ENCODE measurements at places on chromosomes 5 and 9. TPM values are rescaled to one million over a fixed set of nuclear protein-coding genes. Genes with fewer than 3 reads are reported as not detected.
A peak's percentile ranks its signal among the peaks of the same experiment; 100 is the strongest.

DNA sequence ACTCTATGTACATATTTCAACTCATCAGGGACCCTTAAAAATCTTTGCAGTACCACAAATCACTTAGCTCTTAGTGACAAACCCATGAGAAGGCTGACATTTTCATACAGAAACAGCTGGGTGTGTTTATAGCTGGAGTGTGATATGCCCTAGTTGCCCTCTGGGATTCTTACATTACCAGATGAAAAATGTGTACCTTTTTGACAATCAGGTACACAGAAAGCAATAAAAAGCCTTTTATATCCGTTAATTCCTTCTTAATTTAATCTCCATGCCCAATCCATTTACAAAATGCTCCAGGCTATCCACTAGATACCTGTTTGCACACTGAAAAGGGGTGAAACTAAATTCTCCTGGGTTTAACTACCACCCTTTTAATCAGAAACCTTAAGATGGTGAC, 222.9 kb downstream of the KIAA0825 start:
- H3K27ac ChIP-seq = no peak overlapping the region
- H3K4me3 ChIP-seq = no peak overlapping the region
- no peaks in the 10 kb centered on the region for H3K4me1 ChIP-seq
- no peaks in the 10 kb centered on the region for H3K36me3 ChIP-seq
- H3K27me3 ChIP-seq = no peaks in the 10 kb centered on the region
- no peak for DNase-seq

DNA sequence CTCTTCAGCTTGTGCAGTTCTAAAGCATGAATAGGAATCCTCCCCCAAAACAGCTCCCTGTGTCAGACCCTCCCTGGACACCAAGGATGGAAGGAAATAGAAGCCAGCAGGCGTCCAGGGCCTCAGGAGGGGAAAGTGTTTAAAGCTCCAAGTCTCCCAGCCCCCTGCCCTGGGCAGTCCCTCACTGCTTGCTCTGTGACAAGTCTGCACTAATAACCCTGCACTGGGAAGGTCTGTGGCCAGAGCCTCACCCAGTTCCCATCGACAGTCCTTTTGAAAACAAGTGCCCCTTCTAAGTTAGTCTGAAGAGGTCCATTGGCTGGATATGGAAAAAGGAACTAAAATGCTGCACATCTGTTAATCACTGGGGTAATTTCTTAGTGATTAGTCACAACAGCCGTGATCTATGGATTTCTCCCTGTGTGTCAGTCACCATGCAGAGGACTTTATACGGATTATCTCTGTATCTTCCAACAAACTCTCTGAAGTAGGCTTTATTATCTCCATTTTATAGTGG, 195.3 kb downstream of the FBXL7 start:
- DNase-seq = no peak
- H3K4me1 ChIP-seq = no peaks in the 10 kb centered on the region
- H3K36me3 ChIP-seq = no peaks in the 10 kb centered on the region

- H3K4me3 ChIP-seq = no peak overlapping the region
- DNase-seq = no peak
- no peak overlapping the region for H3K27ac ChIP-seq
- no peaks in the 10 kb centered on the region for H3K27me3 ChIP-seq
- H3K4me1 ChIP-seq = no peaks in the 10 kb centered on the region
These were observed 43.4 kb upstream of the S1PR3 start for GRCh38 chr9:88947581-88948573.

- no peaks in the 10 kb centered on the region for H3K4me1 ChIP-seq
- no peaks in the 10 kb centered on the region for H3K36me3 ChIP-seq
- no peak for DNase-seq
- H3K27me3 ChIP-seq = no peaks in the 10 kb centered on the region
- no peak overlapping the region for H3K27ac ChIP-seq
These were observed 1600.9 kb upstream of the C9orf72 start for GRCh38 chr9:29174136-29174535.

DNA sequence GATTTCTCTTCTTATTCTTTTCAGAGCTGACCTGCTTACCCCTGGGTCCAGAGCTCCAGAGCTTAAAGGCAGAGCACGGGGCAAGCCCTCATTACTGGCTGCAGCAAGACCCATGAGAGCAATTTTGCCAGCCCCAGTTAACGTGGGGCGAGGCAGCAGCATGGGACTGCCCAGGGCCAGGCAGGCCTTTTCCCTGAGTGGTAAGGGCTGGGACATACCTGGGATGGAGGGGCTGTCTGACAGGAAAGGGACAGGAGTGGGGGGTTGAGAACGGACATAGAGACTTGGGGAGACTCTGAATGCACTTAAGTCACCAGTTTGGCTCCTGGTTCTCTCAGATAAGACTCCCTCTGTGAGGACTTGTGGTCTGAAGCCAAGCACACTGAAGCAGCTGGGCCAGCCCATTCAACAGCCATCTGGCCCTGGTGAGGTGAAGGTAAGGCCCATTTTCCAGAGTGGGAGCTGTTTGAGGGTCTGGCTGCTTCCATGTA, 26.2 kb downstream of the HMGXB3 start:
- no peak for DNase-seq
- H3K27ac ChIP-seq = no peak overlapping the region
- peaks cover 39% of the 10 kb centered on the region for H3K36me3 ChIP-seq
- H3K4me1 ChIP-seq = no peaks in the 10 kb centered on the region
- no peak overlapping the region for H3K4me3 ChIP-seq
- no peaks in the 10 kb centered on the region for H3K27me3 ChIP-seq

Gene C9orf43
- total RNA-seq = 0.84 TPM

Gene SPINK7
- not detected for total RNA-seq

- H3K36me3 ChIP-seq = no peaks in the 10 kb centered on the region
- H3K27me3 ChIP-seq = no peaks in the 10 kb centered on the region
- no peak for DNase-seq
- no peaks in the 10 kb centered on the region for H3K4me1 ChIP-seq
- H3K27ac ChIP-seq = no peak overlapping the region
These were observed 303.0 kb upstream of the PDE4D start for GRCh38 chr5:60196385-60197113.

DNA sequence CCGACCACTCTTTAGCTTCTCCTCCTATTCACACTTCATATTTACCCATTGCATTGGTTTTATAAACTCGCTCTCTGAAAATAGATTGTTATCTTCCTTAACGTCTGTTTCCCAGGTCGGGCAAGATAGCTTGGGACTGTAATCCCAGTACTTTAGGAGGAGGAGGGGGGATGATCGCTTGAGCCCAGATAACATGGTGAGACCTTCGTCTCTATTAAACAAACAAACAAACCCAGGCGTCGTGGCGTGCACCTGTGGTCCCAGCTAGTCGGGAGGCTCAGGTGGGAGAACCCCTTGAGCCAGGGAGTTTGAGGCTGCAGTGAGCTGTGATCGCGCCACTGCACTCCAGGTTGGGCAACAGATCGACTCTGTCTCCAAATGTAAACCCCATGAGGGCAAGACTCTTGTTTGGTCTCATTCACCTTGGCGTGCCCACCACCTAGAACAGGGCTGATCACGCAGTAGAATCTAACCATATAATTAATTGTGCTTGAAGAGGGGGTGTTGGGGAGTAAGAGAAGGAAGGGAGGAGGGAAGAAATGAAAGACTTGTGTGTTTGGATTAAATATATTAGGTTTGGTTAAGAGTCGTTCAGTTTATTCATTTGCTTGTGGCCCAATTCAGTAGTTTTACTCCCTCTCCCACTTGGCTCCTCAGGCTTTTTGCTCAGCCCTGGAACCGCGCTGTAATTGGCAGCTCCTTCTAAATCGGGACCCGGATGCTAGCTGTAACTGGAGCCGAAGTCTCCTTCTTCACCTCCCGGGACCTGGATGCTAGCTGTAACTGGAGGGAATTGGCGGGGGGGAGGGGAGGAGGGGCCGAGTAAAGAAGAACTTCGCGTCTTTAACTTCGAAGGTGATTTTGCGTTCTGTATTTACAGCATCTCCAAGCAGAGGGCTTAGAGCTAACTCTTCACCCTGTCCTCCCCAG, 24.9 kb downstream of the CDKN2A start:
- H3K27ac ChIP-seq = no peak overlapping the region
- H3K4me1 ChIP-seq = peaks cover 20% of the 10 kb centered on the region
- no peaks in the 10 kb centered on the region for H3K36me3 ChIP-seq
- no peak for DNase-seq
- H3K4me3 ChIP-seq = no peak overlapping the region

Gene IFNA21
- total RNA-seq = not detected

Gene SAPCD2
- total RNA-seq = 11.5 TPM

DNA sequence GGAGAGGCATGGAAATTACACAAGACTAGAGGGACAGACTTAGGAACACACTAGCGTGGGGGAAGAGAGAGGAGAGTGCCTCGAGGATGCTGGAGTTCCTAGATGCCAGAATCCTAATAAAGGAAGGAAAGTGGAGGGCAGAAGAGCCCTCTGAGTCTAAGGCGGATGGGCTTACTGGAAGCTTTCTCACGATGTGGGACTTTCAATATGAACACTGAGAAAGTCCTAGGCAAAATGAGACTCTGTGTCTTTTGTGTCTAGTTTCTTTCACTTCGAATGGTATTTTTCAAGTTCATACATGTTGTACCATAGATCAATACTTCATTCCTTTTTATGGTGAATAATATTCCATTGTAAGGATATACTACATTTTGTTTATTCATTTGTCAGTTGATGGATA, 239.4 kb downstream of the NSG2 start:
- no peaks in the 10 kb centered on the region for H3K4me1 ChIP-seq
- H3K4me3 ChIP-seq = no peak overlapping the region
- H3K36me3 ChIP-seq = no peaks in the 10 kb centered on the region
- H3K27me3 ChIP-seq = no peaks in the 10 kb centered on the region
- no peak overlapping the region for H3K27ac ChIP-seq

Gene C9orf40
- 22.0 TPM for total RNA-seq

Gene GPRIN1
- 2.7 TPM for total RNA-seq

DNA sequence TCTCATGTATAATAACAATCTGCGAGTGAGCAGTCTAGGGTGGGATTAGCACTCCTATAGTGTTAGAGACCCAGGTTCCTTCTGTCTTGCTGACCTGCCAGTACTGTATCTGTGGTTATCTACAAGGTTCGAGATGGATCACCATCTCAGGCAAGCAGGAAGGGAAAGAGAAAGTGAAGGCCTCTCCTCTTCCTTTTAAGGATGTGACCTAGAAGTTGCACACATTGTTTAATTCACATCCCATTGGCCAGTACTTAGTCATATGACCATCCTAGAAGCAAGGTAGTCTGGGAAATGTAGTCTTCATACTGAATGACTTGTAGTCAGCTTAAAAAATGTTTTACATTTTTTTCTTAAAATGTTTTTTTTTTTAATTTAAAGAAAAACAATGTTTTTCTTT, 168.6 kb downstream of the CARTPT start:
- peak overlapping the region; percentile 38 for H3K4me3 ChIP-seq
- H3K27ac ChIP-seq = no peak overlapping the region
- no peaks in the 10 kb centered on the region for H3K27me3 ChIP-seq

DNA sequence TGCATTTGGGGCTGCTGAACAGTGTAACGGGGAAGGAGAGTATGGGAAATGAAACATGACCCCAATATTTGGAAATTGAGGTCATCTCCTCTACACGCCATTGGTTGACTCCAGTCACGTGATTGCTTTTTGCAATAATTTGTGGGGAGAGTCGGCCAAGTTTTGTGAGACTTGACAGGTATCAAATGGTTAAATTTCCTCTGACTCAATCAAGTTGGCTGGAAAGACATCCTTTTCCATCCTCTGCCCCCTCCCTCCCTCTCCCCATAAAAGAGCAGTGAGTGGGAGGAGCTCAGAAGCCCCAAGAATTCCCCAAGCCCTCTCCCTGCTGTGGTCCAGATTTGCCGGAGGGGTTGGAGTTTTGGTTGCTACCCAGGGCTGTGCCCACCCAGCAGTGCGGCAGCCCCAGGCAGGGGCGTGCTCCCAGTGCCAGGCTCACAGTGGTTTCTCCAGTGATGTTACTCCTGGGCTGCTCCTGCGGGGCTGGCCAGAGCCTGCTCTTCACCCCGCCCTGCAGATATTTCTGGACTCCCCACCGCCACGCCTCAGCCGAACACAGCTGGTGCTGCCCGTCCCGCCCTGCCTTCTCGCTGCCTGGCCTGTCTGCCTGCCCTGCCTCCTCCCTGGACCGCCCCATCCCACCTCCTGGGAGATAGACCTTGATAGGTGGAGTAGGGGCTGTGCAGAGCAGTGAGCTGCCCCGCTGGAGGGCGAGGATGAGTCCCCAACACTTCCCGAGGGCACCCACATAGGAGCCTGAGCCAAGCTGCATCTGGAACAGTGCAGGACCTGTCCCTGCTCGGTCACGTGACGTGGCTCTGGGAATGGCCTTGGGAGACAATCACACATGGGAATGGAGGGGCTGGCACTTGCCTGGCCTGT, 3.4 kb downstream of the COL5A1 start:
- no peak overlapping the region for H3K27ac ChIP-seq
- H3K36me3 ChIP-seq = no peaks in the 10 kb centered on the region
- DNase-seq = no peak
- no peak overlapping the region for H3K4me3 ChIP-seq
- H3K4me1 ChIP-seq = no peaks in the 10 kb centered on the region

- H3K4me1 ChIP-seq = no peaks in the 10 kb centered on the region
- H3K27ac ChIP-seq = no peak overlapping the region
- H3K36me3 ChIP-seq = no peaks in the 10 kb centered on the region
- no peak for DNase-seq
- H3K27me3 ChIP-seq = no peaks in the 10 kb centered on the region
These were observed 36.3 kb upstream of the FAM120A start for GRCh38 chr9:93415176-93415690.

Gene UBE2B
- 105 TPM for total RNA-seq

Gene PCDHGA5
- 0.09 TPM for total RNA-seq

DNA sequence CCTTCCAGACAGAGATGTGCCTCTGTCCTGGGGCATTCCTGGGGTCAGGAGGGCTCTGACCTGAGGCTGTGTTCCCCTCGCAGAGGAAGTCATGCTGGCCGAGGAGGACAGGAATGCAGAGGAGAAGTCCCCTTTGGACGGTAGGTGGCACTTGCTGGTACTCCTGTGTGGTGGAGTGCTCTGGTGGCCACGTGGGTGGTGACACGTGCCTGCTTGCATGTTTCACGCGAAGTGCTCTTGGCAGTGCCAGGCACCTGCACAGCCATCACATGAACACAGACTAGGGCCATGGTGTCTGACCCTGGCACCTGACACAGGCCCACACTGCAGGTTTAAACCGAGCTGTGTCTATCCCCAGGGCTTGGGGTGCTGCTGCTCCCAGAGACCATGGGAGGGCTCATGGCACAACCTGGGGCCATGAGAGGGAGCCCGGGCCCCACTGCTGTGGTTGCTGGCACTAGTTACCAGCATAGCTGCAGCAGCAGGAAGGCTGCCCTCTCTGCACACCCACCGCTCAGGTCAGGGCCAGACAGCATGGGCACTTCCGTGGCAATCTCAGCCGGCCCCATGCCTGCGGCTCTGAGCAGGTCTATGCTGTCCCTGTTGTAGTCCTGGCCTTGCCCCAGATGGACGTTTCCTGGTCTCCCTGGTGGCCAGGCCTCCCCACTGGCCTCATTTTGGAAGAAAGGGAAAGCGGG, 79.3 kb downstream of the CACNA1B start:
- no peak for DNase-seq
- H3K27me3 ChIP-seq = no peaks in the 10 kb centered on the region
- H3K4me1 ChIP-seq = no peaks in the 10 kb centered on the region
- H3K4me3 ChIP-seq = no peak overlapping the region
- no peak overlapping the region for H3K27ac ChIP-seq

Gene GFI1B
- not detected for total RNA-seq

GRCh38 chr9:109278848-109279247, 42.0 kb downstream of the EPB41L4B start:
- no peak overlapping the region for H3K27ac ChIP-seq
- no peaks in the 10 kb centered on the region for H3K36me3 ChIP-seq
- no peak for DNase-seq
- H3K4me1 ChIP-seq = no peaks in the 10 kb centered on the region
- H3K27me3 ChIP-seq = peaks cover 5% of the 10 kb centered on the region

Gene ABLIM3
- not detected for total RNA-seq
